CD4-positive, alpha-beta T cell treated with Interleukin-21 for 1 hour (primary cell): ENCODE measurements at places on chromosomes 13 and 19.

GRCh38 chr19:14091813-14092462 lies 1.4 kb upstream of the SAMD1 start:
- no peak for DNase-seq

GRCh38 chr13:41668130-41668757 lies 210.9 kb downstream of the RGCC start:
- DNase-seq: peak; percentile 67

GRCh38 chr13:113793718-113794085 lies 34.7 kb downstream of the TMEM255B start:
- no peak for DNase-seq

DNA sequence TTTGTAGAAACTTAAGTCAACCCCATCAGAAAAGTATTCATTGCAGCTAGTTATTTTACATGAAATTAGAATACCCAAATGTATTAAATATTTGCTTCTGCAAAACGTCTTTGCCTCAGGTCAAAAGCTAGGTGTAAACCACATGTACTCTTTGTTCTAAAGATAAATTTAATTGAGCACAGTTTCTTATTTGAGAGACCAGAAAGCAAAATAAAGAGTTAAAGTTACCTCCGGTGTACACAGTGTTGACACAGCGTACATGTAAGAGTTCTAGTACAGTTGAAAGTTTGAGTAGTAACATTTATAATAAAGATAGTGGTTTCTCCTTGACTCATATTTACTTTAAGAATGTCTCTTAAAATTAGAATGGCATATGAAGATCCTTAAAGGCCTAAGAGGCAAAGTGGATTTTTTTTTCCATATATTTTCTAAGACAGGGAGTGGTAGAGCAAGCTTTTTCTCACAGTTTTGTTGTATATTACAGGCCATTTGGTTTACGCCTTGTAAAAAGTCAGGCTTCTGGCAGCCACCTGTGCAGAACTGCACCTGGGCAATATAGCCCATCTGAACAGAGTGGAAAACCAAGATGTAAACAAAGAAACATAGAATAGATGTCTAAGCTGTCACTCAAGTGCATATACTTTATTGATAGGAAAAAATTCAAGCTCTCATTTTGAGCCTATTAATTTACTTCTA lies 2.9 kb downstream of the LRCH1 start:
- DNase-seq: no peak

GRCh38 chr19:39411832-39412099 lies 703 bp upstream of the PLEKHG2 start:
- peak; percentile 94 for DNase-seq

- no peak for DNase-seq
These were observed 82.5 kb downstream of the DHRS12 start for GRCh38 chr13:51721496-51721895.

DNA sequence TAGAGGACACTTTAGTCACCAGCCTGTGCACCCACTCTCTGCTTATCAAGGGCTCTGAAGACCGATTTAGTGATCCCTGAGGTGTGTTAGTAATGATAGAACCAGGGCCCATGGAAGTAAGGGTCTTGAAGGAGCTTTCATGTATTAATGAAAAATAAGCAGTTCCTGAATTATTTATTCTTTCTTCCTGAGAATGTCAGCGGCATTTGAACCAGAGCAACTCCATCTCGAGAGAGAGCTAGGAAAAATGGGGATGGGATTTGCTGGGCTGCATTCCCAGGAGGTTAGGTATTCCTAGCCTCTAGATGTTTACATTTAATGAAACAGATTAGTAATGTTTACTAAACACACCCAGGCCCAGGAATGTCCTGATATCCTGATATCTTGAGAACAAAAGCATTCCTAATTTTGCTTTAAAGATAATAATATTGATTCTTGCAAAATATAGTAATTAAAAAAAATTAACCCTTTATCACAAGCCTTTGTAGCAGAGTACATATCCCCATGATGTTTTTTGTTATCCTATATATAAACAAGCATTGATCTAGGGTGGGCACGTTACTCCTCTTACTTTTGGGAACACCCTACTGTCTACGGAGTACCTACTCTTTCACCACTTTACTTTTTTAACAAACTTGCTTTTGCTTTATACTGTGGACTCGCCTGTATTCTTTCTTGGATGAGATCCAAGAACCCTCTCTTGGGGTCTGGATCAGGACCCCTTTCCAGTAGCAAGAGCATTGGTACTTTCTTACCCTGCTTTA lies 63.1 kb downstream of the COG3 start:
- no peak for DNase-seq

GRCh38 chr19:17512574-17512939 lies 1.1 kb downstream of the PGLS start:
- DNase-seq: no peak

- DNase-seq: no peak
These were observed 48.8 kb upstream of the TPM4 start for GRCh38 chr19:16027528-16027927.

DNA sequence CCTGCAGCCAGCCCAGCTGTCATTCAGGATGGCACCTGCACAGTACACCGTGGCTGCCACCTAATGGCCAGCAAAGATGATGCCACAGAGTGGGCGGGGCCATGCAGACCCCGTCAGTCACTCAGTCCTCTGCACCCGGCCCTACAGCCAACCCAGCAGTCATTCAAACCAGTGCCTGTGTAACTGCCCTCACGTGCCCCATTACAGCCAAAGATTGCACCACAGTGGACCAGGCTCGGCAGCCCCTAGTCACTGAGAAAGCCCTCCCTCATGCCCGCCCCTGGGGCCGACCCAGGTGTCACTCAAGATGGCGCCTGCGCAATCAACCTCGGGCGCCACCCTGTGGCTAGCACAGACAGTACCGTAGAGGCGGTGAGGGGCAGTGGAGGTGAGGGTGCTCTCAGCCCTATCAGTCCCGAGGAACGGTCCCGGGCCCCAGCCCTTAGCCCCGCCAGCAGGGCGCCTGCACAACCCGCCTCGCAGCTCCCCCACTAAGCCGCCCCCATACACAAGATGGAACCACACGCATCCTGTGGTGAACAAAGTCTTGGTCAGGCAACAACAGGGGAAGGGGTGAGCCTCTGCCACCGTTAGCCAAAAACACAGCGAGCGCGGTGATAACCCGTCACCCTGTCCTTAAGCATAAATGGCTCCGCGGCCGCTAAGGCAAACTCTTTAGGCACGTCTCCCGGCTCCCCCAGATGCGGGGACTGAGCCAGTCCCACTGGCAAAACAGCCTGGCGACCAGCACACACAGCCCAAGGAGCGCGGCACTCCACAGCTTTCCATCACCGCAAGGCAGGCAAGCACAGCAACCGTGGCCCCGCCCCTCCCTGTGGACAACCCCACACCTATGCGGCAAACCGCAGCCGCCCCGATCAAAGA lies 2.3 kb downstream of the PEG3 start:
- peak; percentile 4 for DNase-seq

GRCh38 chr13:67052550-67053490 lies 177.3 kb downstream of the PCDH9 start:
- no peak for DNase-seq

GRCh38 chr13:80612804-80613203 lies 271.9 kb upstream of the SPRY2 start:
- no peak for DNase-seq

GRCh38 chr13:111610081-111610480 lies 289.6 kb downstream of the TEX29 start:
- no peak for DNase-seq

GRCh38 chr19:18193388-18194180 lies 566 bp downstream of the MPV17L2 start:
- DNase-seq: no peak

GRCh38 chr13:55359067-55359466 lies 1781.7 kb upstream of the PRR20A start:
- no peak for DNase-seq

GRCh38 chr19:31083105-31083504 lies 266.1 kb downstream of the TSHZ3 start:
- no peak for DNase-seq

DNA sequence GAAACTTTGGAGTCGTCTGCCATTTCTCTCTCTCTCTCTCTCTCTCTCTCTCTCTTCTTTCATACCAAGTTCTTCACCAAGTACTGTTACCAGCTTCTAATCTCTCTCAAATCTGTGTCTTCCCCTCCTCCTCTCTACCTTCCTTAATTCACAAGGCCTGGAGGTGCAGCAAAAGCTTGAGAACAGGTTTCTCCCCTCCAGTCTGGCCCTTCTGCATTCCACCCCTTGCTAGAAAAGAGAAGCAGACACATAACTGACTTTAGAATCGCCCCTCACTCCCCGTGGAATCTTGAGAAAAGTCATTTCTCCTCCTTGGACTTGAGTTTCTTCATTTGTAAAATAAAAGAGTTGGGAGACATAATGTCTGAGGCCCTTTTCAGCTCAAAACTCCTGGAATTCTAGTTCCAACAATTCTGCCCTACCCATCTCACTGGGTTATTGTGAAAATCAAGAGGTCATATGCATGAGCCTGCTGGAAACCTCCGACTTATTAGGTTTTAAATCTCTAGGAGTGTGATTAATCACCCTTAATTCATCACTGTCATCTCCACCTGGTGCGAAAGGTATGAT lies 20.4 kb downstream of the AMER2 start:
- DNase-seq: no peak

DNA sequence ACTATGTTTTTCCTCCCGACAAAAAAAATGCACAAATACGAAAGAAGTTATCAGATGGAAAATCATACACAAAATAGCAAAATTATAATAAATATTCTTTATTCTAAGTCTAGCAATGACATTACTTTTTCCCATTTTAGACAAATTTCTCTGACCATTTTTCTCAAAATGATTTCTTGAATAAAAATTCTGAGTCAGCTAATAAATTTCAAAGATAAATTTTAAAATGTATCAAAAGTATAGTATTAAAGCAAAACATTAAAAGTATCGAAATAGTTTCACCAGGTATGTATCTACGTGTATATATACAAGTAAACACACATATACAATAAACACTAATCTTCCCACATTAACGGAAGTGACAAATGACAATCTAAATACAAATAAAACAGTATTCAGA lies 8.9 kb downstream of the ZC3H13 start:
- DNase-seq: no peak

- DNase-seq: peak; percentile 99
These were observed at the start of the genes C19orf47 and PLD3 for GRCh38 chr19:40348125-40348913. Gene C19orf47 (minus strand): TSS chr19:40348397. CDS start chr19:40341857, 6,540 bp downstream. Gene PLD3 (plus strand): TSS chr19:40348695. CDS start chr19:40366484, 17,789 bp downstream.

DNA sequence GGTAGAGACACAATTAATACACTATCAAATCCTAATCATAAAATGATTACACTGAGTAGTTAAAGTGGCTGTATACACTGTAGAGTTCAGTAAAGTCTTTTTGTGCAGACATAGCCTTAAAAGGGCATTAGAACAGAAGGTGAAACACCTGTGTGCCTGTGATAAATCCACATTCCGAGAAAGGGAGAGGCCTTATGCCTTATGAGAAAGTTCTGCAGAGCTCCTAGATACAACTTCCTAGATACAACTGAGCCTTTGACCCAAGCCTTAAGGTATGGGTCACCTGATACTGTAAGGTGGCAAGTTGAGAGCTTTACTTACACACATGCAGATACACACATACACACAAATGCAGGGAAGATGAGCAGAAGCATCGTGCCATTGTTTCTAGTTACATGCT lies 6.3 kb downstream of the SERP2 start:
- DNase-seq: no peak

DNA sequence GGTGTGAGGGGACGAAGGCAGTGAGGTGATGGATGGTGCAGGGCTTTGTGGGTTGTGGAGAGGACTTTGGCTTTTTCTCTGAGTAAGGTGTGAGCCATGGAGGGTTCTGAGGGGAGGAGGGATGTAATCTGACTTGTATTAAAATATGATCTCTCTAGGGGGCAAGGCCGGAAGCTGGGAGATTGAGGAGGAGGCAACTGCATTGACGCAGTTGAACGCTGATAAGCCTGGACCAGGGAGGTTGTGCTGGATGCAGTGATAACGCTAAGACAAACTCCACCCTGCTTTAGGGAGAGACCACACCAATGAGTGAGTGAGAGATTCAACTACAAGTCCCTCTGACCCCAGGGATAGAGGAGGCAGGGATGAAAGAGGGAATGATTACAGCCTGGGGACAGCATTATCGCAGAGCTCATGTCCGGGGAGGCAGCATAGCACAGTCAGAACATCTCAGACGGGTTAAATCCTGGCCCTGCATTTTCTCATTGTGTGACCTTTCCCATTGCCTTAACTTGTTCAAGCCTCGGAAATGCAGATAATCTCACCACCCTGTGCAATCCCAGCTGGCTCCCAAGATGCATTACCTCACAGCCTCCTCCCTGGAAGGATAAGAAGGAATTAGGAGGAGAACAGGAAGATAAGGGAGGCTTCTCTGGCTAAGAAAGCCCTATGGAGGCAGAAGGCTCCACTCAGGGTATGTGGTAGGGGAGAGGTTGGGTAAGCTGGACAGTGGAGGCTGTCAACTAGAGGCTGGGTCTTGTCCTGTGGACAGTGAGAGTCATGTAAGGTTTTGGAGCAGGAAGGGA lies 124.2 kb downstream of the CACNA1A start:
- no peak for DNase-seq

DNA sequence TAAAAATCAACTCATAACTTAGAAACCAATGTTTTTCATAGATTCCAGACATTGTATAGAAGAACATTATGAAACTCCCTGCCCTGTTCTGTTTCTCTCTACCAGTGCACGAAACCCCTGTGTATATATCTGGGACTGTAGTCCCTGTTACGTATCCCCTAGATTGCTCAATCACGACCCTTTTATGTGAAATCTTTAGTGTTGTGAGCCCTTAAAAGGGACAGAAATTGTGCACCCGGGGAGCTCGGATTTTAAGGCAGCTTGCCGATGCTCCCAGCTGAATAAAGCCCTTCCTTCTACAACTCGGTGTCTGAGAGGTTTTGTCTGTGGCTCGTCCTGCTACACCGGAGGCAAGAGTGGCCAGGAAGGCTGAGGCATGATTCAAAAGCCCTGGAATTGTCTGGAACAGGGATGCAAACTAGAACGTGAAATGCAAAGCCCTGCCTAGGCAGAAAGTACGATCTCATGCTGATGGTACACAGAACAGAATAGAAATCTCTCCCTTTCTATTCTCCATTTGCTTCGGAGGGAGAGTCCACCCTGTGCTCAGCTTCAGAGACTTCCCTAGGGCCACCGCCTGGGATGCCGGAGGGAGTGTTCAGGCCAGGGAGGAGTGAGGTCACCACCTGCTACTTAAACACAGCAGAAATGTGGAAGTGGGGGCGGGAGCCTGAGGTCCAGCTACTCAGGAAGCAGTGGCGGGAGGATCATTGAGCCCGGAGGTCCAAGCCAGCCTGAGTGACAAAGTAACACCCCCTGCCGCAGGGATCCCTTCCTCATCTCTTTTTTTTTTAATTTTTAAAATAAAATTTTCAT lies 758 bp upstream of the ZNF888 start:
- no peak for DNase-seq

DNA sequence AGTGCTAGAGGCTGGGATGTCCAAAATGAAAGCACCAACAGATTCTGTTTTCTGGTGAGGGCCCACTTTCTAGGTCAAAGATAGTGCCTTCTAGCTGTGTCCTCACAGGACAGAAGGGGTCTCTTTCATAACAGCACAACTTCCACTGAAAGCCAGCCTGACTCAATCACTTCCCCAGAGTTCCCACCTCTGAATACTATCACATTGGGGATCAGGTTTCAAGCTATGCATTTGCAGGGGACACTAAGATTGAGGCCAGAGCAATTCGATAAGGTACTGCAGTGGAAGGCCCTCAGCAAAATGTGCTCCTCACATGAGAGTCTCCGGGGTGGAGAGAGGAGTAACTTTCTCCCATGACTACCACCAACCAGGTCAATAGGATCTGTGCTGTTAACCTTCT lies 1501.5 kb downstream of the EFNB2 start:
- no peak for DNase-seq
